ENCODE measurements at places on chromosomes 12 and 14.

DNA sequence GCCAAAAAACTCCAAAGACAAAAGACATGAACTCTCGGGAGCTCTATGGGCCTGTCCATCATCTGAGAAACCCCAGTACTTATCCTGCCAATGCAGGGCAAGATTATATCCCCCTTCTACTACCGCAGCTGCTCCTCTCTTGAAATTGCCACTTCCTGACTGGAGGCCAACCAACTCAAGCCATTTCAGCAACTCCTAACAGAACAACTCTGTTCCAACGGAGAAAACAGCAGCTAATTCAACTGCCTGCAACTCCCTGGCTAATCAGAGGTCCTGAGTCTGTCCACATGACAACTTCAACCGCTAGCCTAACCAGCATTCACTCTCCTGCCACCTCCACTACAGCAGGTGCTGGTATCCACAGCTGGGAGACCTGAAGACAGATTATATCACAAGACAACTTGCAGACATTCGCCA lies 24.1 kb downstream of the CEP83 start:
- DNase-seq = no peak

DNA sequence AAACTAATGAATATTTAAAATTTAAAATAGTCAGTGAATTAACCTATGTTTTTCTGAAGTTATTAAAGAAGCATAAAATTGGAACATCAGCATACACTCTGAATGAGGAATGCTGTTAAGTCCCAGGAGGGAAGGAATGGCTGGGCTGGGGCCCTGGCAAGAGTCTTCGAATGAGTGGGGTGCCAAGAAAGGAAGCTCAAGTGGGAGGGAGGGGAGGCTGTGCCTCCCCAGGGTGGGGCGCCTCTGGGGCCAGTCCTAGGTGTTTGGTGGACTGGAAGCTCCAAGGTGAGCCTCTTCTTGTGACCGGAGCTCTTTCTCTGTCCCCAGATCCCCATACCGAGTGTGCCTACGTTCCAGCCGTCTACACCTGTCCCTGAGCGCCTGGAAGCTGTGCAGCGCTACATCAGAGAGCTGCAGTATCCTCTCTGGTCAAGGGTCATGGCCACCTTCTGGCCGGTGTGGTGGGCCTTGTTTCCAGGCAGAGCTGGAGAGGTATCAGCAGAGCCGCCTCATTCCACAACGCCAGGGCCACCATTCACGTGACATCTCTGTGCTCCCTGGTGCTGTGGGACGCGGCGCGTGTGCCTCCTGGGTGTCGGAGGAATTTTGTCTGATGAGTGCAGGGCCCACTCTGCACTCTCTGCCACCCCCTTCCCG lies 8.5 kb downstream of the VASH1 start:
- no peak for DNase-seq

DNA sequence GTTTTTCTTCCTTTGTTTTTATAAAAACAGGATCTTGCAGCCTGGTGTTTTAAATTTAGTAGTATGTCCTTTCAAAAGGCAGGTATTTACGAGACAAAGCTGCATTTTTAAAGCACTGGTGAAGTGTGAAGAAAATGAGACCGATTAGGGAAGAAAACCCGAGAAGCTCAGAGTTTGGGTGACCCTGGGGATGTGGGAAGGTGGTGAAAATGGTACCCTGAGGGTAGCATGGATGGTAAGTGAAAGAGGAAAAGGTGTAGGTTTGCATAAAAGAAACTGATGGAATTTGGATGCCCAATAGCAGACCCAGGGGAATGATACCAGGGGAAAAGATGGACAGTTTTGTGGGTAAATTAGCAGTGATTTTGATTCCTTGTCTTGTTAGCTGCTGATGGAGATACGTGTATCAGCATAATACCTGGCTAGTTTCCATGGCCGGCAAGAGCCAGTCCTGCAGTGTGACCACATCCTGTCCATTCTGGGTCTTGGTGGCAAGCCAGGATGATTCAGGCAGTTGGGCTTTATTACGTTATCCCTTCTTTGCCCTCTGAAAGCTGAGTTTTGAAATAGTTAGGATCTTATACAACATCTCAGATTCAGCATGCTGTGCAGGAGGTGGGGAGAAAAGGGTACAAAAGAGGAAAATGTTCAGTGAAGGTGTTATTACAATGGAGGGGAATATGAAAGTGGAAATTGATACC lies 8.9 kb downstream of the BICD1 start:
- peak; percentile 99 for DNase-seq

DNA sequence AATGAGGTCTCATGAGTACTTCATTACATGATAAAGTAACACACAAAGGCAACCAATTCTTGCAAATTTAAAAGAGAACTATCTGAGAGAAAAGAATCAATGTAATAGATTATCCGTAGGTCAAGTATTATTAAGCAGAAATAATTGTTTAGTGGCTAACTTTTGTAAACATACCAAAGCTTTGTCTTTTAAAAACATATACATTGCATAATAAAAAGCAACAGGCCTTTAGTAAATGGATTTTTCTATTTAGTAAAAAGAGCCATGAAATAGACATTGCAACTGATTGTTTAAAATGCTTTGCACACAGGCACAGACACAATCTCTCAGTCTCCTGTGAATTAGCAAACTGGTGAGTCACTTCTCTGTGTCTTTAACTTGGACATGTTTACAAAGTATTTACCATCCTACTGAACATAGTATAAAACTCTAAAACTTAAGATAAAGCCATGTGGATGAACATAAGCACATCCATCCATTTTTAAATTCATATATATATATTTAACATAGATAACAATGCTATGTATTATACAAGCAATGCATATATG lies 518.7 kb upstream of the MGAT4C start:
- peak; percentile 50 for DNase-seq

DNA sequence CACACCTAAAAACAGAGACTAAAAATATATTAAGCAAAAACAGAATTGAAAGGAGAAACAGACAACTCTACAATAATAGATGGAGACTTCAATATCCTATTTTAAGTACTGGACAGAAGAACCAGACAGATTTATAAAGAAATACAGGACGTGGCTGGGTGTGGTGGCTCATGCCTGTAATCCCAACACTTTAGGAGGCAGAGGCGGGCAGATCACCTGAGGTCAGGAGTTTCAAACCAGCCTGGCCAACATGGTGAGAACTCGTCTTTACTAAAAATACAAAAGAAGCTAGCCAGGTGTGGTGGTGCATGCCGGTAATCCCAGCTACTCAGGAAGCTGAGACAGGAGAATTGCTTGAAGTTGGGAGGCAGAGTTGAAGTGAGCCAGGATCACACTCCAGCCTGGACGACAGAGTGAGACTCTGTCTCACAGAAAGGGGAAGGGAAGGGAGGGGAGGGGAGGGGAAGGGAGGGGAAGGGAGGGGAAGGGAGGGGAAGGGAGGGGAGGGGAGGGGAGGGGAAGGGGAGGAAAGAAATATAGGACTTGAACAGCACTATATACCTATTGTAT lies 53.0 kb downstream of the CDK17 start:
- DNase-seq = no peak

- no peak for DNase-seq
Measured at GRCh38 chr14:80164991-80165721, 46.1 kb downstream of the DIO2 start.

GRCh38 chr14:21078287-21078686 lies 8.2 kb downstream of the ARHGEF40 start:
- no peak for DNase-seq

- DNase-seq = no peak
Measured at GRCh38 chr14:86513564-86513963, 983.6 kb downstream of the FLRT2 start.

- no peak for DNase-seq
Measured at GRCh38 chr14:94361682-94362081, 26.7 kb downstream of the SERPINA1 start.

GRCh38 chr14:103232031-103232808 lies 101.8 kb upstream of the EIF5 start:
- no peak for DNase-seq

DNA sequence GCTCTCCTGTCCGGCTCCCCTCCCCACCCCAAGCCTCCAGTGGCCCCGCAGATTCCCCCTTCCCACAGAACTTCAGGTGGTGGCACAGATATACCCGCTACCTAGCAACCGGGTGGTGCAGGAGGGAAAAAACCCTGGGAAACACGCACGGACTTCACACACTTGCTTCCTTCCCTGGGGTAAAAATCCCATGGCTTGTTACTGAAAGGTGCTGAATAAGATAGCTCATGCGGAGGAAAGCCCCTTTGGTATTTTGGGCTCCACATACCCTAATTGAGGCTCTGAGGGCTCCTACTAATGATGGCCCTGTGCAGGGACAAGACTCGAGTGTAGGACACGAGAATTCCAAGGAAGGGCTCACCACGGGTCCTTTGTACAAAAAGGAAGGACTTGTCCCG lies 869 bp upstream of the RIMBP2 start:
- no peak for DNase-seq
